ENCODE measurements at places on chromosomes 4 and X.

- DNase-seq: no peak
These were observed 390.9 kb downstream of the TEX13C start for GRCh38 chrX:125710403-125711062.

- no peak for DNase-seq
These were observed 84.6 kb upstream of the TNIP3 start for GRCh38 chr4:121248747-121249146.

DNA sequence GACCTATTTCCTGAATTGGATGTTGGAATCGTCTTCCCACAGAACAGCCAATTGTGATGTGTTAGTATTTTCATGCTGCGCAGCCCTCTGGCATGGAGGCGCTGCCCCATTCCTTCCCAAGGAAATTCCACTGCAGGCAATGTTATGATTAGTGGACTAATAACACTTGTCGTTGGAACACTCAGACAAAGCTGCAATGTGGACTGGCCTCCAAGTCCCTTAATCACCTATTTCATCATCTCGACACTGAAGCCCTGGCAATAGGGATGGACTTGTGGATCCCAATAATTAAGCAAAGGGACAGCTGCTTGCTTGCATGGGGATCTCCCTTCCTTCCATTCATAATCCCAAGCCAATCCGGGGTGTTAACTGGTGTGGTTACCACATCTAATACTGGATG is 78.8 kb upstream of the PLAC1 start:
- DNase-seq: no peak

DNA sequence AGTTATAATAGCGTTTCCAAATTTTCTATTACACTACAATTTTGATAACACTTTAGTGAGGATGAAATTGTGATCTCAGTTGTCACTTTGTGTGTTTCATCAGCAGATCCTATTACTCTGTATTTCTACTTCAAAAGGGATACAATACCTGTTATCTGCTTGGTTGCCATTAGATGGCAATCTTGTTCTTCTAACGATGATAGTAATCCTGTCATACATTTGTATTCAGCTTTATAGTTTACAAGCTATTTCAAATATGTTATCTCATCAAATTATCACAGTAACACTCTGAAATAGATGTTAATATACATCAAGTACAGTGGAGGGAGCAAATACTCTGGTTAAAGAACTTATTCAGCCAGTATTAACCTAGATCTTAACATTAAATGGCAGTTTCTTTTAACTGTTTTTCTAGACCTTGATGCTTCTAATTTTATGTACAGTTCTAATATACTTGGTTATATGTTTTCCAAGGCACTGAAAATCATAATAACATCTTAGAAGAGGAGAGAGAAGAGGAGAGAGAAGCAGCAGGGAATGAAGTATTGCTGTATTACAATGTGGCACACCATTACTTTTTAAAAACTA is 292.0 kb downstream of the CCSER1 start:
- DNase-seq: no peak

GRCh38 chr4:119031218-119031617 is 104.4 kb upstream of the MYOZ2 start:
- DNase-seq: no peak

- no peak for DNase-seq
These were observed 180.7 kb upstream of the PGRMC2 start for GRCh38 chr4:128468123-128468989.

GRCh38 chrX:22047468-22047867 is 15.3 kb downstream of the PHEX start:
- no peak for DNase-seq

DNA sequence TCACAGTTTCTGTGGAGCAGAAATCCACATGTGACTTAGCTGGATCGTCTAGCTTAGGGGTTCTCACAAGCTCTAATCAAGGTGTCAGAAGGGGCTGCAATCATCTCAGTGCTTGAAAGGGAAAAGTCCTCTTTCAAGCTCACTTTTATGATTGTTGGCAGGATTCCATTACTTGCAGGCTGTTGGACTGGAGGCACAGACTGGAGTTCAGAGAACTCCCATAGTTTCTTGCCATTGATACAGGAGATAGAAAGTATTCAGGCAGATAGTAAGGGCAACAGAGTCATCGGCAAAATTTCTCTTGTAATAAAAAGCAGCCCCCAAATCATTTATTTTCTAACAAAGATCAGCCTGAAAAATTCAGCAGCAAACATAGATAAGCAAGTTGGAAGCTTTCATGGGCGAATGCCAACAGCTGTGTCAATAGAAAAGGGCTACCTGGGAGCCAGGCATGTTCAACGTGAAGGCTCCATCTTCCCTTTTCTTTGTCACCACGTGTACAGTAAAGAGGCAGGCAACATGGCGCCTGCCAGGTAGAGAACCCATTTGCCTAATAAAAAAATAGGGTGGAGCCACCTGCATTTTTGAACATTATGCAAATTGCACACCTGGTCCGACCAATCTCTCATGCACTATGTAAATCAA is 64.4 kb downstream of the CXCL13 start:
- DNase-seq: no peak

GRCh38 chr4:73706811-73707210 is 33.6 kb upstream of the CXCL8 start:
- DNase-seq: no peak

DNA sequence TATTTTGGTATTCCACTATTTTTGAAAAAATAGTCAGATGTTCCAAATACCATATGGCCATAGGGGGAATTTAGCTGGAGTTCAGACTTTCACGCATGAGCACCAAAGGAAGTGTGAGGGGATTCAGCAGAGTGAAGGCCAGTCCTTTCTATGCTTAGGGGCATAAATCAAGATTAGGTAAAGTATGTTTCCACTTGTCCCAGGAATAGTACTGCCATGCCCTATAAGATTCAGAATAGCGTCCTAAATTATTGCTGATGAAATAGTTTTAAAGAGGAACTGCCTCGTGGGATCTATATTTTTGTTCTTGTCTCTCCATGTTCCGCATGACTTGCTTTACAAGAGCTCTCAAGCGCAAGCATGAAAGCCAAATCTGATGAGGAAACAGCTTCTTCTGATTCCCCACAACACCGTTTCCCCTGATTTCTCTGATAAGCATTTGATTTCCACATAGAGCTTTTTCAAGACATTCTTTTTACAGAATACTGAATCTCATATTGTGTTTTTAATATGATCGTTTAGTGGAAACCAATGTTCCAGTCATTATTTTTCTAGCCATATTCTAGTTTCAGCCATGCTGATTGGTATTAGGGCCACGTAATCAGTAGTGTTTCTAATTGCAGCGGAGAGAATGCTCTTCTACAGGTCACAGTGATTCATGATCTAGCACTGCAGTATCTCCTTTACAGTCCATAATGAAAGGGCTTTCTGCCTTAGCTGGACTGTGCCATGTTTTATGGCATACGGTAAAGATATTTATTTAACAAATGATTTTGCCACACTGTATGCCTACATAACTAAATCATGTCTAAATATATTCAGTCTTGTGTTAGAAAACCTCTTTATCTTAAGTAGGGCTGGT is 492.3 kb downstream of the CENPC start:
- DNase-seq: no peak

DNA sequence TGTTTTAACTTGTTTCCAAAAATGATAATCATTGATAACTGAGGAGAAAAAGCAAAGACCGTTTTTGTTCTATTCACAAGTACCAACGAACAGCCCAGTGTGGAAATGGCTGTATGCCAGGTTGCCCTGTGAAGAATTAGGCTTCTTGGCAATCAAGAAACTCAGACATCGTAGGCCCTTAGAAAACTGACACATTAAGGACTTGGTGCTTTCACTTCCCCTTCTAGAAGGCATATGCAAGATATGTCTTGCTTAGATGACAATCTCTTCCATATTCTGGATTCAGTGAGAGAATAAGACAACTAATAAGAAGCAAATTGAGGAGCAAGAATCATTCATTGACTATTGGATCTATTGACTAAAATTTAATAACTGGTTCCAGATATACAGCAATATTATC is 56.6 kb downstream of the ANAPC10 start:
- no peak for DNase-seq

GRCh38 chr4:109738104-109738872 is 8.4 kb upstream of the PLA2G12A start:
- no peak for DNase-seq

DNA sequence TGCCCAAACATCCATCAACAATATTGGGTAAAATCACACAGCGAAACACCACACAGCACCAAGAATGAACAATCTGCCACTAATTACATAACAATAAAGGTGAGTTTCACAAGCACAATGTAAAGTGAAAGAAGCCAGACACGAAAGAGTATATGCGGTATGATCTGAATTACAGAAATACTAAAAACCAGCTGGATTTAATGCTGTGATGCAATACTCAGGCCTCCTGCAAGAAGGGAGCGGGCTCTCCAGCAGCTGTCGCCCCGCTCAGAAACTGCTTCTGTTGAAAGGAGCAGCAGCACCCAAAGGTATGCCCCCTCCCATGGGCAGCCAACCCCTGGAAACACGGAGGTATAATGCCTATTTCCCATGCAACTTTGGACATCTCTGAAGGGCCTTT is 77.0 kb downstream of the PAPSS1 start:
- no peak for DNase-seq

GRCh38 chr4:8086783-8087445 is 71.7 kb downstream of the ABLIM2 start:
- DNase-seq: no peak

DNA sequence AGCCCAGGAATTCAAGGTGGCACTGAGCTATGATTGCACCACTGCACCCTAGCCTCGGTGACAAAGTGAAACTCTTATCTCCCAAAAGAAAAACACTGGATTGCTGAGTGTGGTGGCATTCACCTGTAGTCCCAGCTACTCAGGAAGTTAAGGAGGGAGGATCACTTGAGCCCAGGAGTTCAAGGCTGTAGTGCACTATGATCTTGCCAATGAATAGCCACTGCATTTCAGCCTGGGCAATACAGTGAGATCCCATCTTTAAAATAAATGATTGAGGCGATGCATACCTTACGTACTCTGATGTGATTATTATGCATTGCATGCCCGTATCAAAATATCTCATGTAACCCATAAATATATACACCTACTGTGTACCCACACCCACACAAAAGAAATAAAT is 31.2 kb upstream of the LARP1B start:
- DNase-seq: no peak

GRCh38 chr4:112523764-112524505 is 8.0 kb upstream of the NEUROG2 start:
- peak; percentile 77 for DNase-seq

DNA sequence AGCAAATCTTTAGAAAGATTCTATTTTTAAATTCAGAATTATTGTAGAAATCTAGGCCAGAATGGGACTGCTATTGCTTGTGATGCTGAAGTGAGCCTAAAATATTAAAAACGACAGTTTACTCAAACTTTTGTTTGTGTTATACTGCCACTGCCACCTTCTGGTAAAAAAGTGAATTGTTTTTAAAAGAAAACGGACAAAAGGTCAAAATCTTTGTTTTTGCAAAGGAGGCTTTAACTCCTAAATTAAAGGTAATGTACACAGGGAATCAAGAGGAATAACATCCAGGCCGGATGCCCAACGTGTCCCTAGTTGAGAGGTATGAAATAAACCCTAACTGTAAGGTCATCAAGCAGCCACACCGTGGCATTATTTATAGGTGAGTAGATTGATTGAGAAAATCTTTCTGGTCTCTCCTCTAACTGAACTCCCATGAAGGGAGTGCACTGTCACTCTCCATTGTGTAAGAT is 338.3 kb upstream of the GALNT7 start:
- no peak for DNase-seq

DNA sequence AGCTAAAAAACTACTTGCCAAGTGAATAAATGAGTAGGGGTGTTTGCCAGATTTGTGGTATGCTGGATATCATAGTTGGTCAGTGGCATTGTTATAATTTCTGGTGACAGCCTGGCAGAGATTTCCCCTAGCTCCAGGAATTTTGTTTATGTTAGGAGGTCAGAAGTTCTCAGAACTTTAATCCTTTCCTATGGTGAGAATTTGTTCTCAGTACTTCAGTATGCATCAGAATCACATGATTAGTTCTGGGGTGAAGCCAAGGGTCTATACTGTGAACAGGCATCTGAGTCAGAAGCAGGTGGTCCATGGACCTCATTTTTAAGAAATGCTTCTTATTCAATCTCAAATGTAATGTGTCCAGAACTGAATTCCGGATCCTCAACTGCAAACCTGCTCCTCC is 10.5 kb downstream of the RASSF6 start:
- no peak for DNase-seq

DNA sequence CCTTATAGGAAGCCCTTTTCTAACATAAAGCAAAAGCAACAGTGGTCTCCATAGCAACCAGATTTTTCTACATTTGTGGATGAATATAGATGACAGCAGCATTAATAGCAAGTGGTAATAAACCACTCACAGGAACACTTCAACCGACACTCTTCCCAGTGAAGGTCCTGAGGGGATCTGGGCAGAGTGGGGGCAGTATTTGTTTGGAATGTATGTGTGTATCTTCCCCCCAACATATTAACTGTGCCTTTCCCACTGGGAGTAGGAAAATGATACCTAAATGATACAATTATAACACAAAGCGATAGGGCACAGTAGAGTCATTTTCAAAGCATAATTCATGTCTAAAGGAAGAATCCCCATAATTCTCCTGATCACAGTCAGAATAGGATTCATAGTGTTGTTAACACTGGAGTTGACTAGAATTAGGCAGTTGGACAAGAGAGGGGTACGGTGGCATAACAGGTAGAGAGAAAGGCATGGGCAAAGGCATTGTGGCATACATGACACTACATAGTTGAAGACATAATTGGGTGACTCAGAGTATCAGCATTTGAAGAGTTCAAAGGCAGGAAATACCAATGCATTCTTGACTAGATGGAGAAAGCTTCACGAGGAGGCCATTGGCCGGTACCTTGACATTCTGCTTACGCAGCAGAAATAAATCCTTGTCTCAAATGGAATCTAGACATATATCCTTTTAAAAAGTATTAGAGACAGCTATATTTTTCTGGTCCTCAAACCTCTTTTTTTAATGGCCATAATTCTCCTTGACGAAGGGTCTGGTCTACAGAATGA is 15.2 kb downstream of the CAPN6 start:
- DNase-seq: no peak

DNA sequence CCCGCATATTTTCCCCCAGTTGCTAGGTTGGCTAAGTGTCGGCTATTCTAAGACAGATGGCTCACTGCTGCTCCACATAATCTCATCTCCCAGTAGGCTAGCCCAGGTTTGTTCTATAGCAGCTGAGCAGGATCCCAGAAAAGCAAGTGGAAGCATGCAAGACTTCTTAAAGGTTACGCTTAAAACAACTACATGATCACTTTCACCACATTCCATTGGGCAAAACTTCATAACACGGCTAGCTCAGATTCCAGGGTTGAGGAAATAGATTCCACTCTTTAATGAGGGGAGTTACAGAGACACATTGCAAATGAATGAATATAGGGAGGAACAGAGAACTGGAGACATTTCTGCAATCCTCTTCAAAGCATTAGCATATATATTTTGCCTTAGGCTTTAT is 12.9 kb upstream of the RAB33B start:
- DNase-seq: no peak

GRCh38 chr4:115119804-115120352 is 6.5 kb upstream of the NDST4 start:
- no peak for DNase-seq
